ENCODE measurements at places on chromosomes 4 and X. TPM values are rescaled to one million over a fixed set of nuclear protein-coding genes. Genes with fewer than 3 reads are reported as not detected.

DNA sequence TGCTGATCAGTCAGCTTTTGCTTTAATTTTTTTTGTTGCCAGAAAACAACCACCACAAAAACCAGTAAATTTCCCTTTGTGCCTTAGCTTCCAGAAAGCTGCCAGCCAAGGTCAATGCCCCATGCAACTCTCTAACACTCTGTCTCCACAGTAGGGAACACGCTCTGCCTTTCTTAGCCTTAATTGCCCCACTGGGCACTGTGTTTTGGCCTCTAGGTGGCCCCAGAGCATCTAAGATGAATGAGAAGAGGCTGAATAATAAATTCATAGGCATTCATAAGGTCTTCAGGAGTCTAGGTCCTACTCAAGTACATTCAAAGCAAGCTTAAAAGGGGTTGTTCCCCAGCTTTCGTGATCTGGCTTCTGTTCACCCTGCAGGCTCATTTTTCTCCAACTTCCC is 57.7 kb upstream of the PASD1 start:
- peak; percentile 3 for DNase-seq

DNA sequence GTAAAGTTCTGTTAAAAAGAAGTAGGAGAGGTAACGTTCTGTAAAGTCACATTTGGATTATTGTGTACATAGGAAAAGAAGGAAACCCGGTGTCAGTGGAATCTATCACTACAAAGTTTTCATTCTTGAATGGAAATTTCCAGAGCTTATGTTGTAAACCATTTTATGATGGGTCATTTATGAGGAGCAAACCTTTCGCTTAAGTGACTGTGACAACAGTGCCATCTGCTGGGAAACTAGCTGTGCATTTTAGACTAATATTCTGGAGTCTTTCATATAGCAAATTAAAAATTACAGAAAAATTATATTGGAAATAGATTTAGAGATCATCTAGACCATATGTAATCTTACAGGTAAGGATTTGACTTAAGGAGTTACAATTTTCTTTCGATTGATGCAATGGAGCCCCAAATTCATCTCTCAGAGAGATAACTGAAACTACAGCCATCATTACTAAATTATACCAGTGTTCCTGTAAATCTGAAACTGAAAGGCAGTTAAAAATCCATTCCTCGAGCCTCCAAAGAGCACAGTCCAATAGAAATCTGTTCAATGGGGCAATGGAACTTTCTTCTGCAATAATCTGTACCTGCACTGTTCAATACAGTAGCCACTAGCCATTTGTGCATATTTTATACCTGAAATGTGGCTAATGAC is 26.9 kb downstream of the ASB9 start:
- DNase-seq: peak; percentile 33

DNA sequence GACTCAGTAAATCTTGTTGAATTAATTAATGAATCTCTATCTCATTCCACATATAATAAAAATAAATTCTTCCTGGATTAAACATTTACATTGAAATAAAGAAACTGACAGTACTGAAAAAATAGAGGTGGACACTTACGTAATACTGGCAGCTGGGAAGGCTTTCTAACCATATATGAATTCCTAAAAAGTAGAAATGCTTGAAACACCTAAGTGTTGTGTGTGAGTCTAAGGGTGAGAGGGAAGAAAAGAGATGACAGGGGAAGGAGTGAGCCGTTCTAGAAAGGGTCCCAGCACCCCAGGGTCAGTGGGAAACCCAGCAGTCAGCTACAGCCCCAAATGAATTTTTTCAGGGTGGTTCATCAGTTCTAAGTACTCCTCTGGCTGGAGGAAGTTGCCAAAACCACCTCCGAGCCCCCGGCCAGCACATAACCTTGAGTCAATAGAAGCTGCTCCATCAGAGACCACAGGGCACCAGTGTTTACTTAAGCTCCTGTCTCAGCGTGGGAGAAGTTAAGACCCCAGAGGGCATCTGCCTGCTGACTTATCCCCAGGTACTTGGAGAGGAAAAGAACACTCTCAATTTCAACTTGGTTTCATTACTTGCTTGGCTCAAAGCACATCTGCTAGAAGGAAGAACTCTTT is 18.3 kb downstream of the GAB3 start:
- peak; percentile 31 for DNase-seq

DNA sequence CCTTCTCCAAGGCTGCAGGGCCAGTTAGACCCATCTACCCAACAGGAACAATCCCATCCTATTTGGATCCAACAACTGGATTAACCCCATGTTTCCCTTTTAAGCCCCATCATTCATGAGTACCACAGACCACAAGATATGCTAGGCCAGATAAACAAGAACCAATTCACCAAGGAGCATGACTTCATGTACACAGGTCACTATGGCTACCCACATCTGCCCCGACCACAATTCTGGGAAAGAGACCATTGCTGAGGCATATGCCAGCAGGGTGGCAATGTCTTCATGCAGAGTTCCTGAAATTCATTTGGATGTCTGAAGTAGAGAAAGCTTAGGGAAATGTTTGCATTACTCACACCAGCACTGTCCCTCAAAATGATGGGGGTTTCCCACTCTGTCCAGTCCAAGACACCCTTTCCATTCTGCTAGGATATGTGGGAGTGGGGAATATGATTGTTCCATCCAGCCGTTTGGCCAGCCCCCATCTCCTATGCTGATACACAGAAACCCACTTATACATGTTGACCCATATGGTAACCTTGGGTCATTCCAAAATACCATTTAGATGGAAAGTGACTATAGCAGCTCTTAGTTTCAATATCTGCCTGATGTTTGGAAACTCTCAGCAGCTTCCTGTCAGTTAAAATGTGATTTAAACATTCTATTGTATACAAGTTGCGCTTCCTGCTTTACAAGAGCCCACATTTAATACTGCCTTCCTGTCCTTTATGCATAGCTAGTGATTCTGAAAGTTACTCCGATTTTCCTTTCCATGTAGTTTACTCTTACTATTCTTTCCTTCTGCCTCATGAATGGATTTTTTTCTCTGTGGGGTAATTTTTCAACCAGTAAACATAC is 129.0 kb downstream of the AMMECR1 start:
- no peak for DNase-seq

- no peak for DNase-seq
Observed at GRCh38 chr4:15868111-15868510, 70.4 kb downstream of the FGFBP1 start.

- no peak for DNase-seq
Observed at GRCh38 chr4:52704661-52705060, 45.6 kb upstream of the USP46 start.

DNA sequence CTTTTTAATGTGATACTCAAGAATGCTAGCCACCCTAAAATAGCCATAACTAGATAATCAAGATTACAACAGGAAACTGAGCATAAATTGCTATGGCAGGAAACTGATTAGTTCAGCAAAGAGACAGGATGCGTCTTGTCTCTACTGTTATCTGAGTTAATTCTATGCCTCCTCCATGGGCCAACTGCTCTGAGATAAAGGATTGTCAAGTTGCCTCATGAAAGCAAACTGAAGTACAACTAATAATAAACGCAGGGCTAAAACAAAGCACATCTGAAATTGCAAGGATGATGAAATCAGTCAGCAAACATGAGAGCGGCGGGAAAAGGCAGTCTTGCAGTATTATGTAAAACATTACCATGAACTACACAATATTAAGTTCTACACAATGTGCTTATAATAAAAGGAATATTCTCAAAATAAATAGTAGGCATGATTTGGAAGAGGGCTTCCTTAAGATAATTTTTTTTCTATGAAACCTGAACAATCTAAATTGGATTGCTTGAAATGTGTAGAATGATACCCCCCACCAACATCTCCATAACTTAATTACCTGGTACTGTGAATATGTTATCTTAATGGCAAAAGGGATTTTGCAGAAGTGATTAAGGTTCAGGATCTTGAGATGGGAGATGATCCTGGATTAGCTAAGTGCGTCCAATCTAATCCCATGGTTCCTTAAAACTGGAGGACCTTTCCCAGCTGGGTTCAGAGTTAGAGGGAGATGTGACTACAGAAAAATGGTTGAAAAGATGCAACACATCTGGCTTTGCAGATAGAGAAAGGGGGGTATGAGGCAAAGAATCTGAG is 65.9 kb downstream of the ANTXR2 start:
- DNase-seq: peak; percentile 23

DNA sequence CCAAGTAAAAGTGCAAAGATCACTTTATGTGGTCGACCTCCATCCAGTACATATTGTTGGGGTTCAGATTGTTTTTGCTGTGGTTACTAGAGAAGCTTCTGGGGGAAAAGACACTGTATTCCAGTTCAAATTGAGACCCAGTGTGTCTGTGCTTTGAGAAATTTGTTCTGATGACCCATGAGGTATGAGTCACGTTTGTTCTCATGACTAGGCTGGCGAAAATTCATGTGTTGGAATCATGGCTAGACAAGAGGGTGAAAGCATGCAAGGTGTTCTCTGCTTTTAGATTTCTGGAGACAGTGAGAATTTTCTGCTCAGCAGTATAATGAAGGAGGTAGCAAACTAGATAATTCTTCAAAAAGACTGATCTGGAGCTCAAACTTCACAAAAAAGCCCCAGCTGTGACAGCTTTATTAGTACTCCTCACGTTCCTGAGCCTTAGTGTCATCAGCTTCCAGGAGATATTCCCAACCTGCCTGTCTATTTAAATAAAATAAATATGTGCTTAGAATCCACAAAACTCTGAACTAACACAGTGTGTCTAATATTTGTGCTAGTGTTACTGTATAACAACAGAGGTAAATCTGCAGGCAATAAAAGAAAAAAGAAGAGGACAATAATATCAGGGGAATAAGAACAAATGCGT is 24.4 kb upstream of the FAM47B start:
- DNase-seq: no peak

GRCh38 chr4:26120098-26120825 is 200.6 kb upstream of the RBPJ start:
- no peak for DNase-seq

DNA sequence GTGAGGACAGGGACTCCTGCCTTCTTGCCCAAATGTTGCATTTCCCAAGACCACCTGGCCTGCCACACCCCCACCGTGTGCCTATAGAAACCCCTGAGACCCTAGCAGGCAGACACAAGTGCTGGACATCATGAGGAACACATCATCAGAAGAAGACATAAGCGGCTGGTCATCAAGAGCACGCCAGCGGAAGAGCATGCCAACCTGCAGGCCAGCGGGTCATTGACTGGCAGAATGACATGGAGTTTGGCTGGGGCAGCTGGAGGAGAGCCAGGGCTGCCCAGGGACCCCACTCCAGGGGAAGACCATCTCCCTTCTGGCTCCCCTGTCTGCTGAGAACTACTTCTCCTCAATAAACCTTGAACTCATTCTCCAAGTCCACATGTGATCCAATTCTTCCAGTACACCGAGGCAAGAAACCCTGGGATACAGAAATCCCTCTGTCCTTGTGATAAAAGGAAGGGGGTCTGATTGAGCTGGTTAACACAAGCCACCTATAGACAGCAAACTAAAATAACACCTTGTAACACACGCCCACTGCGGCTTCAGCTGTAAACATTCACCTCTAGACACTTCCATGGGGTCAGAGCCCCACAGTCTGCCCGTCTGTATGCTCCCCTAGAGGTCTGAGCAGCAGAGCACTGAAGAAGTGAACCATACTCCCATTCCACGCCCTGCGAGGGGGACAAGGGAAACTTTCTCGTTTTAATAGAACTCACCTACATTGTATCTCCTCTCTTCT is 164.8 kb upstream of the EMCN start:
- no peak for DNase-seq

GRCh38 chr4:6352031-6352692 is 82.5 kb downstream of the WFS1 start:
- no peak for DNase-seq

- DNase-seq: no peak
Observed at GRCh38 chrX:20967725-20968124, 406.5 kb upstream of the CNKSR2 start.

DNA sequence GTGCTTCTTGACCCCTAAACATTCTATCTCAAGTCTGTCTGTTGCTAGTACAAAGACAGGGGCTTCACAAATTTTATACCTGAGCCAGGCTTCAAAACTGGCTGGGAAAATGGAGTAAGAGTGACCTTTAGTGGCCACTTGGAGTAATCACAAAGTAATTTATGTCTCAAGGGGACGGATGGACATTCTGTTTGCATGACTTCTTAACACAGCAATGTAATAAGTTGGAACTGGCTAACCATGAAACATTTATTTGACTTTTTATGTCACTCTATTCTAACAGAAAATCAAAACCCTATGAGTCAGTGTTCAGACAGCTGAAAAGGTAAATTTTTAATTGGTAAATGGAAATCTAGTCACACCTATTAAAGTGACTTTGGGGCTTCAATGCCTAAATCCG is 600.6 kb downstream of the ANKRD50 start:
- DNase-seq: no peak

DNA sequence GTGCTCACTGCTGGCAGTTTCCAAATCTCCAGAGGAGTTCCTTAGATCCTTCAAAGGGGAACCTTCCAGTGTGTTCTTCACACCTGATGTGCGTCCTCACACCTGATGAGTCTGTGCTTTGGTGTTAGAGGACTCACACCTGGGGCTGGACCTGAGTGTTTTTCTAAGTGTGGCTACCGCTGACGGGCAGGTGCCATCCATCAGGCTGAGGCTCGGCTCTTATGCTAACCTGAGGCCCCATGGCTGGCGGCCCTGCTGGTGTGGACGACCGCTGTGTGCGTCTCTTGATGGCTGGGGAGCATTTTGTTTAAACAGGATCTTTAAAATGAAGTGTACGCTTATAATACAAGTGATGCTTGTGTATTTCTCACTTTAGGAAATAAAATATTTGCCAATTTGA is 28.4 kb downstream of the PCGF3 start:
- DNase-seq: no peak

- DNase-seq: no peak
Observed at GRCh38 chr4:7512428-7512827, 77.7 kb upstream of the PSAPL1 start.

DNA sequence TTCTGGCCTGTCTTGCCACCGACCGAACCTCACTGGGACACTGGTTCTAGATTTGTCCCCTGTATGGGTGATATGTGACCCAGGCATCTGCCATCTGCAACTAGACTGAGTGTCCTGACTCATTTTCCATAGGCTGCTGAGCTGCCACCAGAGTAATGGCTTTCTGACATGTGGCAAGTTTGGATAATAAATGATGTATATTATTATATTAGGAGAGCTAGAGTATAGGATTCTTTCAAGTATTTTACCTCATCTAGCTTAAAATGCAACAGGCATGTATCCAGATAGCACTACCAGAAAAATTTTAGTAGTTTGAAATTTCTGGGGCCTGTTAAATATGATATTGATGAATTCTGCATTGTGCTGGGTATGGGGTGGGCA is 15.8 kb upstream of the PGRMC2 start:
- DNase-seq: no peak

IL3RA gene
- total RNA-seq: 1.5 TPM

CCKAR gene
- not detected for total RNA-seq

WWC2 gene
- 3.7 TPM for total RNA-seq

RNF128 gene
- not detected for total RNA-seq

CHIC1 gene
- 6.0 TPM for total RNA-seq

CLNK gene
- total RNA-seq: 0.55 TPM

TFE3 gene
- total RNA-seq: 38.8 TPM

DDIT4L gene
- total RNA-seq: 0.90 TPM

STOX2 gene
- 0.19 TPM for total RNA-seq

UGT2A1 gene
- not detected for total RNA-seq

NLGN3 gene
- total RNA-seq: 2.9 TPM

CMC4 gene
- 15.0 TPM for total RNA-seq

CXCR3 gene
- total RNA-seq: 8.8 TPM

Data from activated T-cell treated with anti-CD3 and anti-CD28 coated beads, Interleukin-2, amount 50 U/mL, for 72 hours (primary cell).